ENCODE measurements at places on chromosomes 13 and 19.
A peak's percentile ranks its signal among the peaks of the same experiment; 100 is the strongest.

- no peak for DNase-seq
These were observed 2.3 kb downstream of the CEBPG start for GRCh38 chr19:33375837-33376159.

DNA sequence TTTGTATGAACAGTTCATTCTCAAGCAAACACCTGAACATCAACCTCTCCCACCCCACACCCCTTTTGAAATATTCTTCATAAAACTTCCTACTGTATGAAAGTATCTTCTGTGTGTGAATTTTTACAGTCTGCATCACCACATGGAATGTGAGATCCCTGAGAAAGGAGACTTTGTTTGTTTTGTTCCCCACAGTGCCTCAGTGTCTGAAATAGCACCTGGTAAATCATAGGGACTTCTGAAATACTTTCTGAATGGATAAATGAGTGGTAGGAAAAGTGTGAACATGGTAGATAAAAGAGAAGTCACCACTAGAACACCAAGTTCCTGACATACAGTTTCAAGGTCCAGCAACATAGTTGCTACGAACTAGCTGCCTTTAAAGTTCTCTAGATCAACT is 1071.2 kb downstream of the EFNB2 start:
- DNase-seq, result no peak

GRCh38 chr19:8815780-8816179 is 16.3 kb downstream of the ZNF558 start:
- DNase-seq, result no peak

GRCh38 chr13:28792992-28793391 is 27.1 kb upstream of the MTUS2 start:
- no peak for DNase-seq

- no peak for DNase-seq
These were observed 41.9 kb downstream of the ZNF627 start for GRCh38 chr19:11639245-11639601.

GRCh38 chr19:44344255-44344654 is 12.2 kb downstream of the ZNF112 start:
- DNase-seq, result no peak

DNA sequence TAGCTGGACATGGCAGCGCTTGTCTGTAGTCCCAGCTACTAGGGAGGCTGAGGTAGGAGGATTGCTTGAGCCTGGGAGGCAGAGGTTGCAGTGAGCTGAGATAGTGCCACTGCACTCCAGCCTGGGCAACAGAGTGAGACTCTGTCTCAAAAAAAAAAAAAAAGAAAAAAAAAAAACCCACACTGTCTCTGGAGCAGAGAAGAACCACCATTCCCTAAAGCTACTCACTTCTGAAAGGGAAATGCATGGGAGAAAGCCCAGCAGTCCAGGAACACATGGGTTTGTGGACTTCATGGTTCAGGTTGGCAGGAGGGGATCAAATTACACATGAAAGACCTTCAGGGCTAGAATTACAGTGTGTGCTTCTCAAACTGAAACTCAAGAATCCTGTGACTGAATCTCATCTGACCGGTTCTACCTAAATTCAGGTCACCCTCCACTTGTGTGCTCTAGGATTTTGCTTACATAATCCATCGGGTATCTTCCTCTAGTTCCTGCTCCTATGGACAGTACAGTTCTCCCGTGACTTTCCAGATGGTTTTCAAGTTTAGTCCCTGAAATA is 30.2 kb upstream of the CPB2 start:
- DNase-seq, result no peak

DNA sequence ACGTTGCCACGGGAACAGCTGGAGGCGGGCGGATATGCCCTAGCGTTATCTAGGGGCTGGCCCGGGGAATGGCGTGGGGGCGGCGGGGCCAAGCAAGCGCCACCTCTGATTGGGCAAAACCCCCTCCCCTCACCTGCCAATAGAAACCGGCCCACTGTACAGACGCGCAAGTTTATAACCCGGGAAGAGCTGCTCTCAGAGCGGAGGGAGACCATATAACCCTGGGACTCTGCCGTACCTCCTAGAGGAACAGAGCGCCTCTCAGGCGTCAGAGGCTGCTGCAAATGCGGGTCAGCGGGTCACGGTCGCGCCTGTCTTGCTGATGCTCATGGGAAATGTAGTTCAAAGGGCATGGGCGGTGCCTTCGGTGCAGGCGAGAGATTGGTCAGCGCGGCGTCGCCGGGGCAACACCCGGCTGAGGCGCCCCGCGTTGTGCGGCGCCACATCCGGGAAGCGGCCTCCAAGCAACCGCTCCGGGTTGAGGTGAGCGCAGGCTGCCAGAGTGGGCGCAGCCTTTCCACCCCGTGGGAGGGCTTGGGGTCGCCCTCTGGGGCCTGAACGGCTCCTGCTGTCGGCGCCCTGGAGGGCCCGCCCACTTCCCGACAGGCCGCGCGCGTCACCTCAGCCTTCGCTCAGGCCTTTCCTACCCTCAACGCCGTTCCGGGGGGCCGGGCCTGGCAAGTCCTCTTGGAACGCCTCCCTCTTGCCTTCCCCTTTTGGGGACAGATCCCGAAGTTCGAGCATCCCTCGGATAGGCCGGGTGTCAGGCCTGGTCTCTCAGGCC is at the start of gene ZNF446:
ZNF446 (plus strand) TSS at position 639 of the 784 bp plus-strand sequence. CDS start 867 bp downstream, outside the sequence.
- DNase-seq, result peak; percentile 96

DNA sequence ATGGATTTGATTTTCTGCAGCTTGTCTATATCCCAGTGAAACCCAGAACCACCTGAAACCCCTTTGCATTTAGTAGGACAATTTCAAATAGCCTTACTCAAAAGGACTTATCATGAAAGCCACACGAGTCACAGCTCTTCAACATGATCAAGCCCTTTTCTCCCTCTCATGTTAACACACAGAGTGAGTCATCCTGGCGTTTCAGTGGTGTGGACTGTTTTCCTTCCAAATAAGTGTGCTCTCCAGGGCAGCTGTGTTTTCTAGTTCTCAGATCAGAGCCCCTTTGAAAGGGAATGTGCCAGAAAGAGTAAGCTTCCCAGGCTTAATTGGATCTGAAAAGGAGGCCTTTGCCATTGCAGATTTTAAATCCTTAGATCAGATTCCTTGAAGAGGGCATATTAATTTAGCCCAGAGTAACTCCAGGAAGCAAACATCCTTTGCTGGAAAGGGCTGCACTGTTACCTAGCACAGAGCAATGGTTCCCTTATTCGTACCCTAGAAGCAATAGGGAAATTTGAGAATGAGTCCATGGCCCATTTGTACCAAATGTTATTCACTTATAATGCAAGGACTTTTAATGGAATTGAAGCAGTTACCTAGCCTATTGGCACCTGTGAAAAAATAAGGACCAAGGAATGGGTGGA is 51.3 kb downstream of the ERICH6B start:
- no peak for DNase-seq

DNA sequence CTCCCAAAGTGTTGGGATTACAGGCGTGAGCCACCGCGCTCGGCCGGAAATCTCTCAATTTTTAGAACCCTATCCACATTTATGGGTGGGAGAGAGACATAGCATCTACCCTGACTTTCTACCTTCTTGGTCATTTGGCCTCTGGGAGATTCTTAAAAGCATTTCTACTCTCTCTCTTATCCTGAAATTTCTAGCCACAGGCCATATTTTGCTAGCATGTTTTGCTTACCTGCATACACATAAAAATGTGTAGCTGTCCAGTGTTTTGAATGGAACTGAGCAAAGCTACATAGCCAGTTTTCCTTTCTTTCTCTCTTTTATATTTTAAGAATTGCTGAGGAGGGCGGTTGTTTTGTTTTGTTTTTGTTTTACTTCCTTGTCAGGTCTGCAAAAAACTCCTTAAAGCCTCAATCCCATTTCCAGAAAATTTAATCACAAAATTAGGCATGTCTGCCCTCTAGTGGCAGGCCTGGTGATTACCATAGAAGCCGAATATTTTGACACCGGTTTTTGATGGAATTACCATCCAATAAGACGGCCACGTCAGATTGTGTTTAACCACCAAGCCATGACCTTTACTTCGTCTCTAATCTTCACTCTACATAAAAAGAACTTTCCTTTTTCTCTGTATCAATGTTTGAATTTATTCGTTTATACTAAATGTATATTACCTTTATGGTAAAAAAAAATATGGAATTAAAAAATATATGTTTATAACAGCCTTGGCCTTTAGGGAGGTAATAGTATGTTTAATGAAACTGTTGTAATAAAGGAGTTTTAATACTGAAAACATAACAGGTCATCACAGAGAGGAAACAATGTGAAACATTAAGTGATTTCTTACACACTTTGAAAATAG is 34.4 kb upstream of the OXGR1 start:
- DNase-seq, result no peak

DNA sequence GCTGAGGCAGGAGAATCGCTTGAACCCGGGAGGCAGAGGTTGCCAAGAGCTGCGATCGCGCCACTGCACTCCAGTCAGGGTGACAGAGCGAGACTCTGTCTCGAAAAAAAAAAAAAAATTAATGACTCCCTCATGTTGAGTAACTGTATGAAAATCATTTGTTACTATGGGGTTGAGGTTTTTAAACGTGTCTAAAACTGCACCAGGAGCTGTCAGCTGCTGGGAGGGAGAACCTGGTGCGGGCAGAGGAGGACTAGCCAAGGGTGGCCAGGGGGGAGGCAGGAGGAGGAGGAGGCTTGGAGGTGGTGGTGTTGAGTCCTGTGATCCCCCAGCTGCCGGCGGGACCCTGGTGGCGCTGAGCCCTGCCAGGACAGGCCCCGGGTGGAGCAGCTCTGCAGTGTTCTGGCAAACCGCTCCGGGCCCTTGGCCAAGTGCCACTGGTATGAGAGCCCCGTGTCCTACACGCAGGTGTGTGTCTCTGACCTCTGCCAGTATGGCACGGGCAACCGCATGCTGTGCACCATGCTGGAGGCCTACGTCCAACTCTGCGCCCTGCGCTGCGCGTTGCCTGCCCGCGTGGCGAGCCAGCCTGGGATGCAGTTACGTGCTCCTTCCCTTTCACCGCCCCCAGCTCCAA is 17.1 kb upstream of the FXYD3 start:
- no peak for DNase-seq

DNA sequence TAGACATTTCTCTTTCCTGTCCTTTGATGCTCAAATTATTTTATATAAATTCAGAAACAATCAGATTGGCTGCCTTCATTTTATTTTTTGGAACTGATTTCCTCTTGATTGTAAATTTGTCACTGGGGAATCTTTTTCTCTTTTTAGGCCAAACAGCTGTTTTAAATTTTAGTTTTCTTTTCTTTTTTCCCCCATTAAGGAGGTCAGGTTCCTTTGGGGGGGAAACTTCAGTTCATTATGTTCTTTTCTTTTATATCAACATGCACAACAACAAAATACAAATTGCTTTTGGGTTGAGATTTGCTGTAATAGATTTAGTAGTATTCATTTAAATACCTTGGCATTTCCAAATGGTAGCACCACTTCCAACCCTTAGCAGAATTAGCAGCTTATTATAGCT is 264.8 kb upstream of the SPRY2 start:
- no peak for DNase-seq

- no peak for DNase-seq
These were observed 854.3 kb downstream of the UQCRFS1 start for GRCh38 chr19:28358633-28359032.

DNA sequence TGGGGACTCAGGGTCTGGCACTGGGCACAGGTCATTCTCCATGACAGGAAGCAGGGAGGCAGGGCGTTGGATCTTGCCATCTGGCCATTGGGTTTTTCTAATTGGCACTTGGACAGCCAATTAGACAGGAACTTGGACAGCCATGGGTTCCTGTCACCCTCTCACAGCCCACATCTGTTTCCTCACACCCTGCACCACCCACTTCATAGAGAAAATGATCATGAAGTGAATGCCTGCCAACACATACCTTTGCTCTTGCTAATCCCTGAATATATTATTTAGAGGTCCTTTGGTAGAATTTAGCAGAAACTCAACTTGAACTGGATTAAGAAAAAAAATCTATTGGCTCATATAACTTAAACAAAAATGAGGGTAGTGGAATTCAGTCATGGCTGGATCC is 4.9 kb upstream of the OLFM2 start:
- no peak for DNase-seq

GRCh38 chr19:13574933-13575332 is 68.7 kb upstream of the CACNA1A start:
- DNase-seq, result no peak

- no peak for DNase-seq
These were observed 296.8 kb upstream of the SGCG start for GRCh38 chr13:22883956-22884355.

DNA sequence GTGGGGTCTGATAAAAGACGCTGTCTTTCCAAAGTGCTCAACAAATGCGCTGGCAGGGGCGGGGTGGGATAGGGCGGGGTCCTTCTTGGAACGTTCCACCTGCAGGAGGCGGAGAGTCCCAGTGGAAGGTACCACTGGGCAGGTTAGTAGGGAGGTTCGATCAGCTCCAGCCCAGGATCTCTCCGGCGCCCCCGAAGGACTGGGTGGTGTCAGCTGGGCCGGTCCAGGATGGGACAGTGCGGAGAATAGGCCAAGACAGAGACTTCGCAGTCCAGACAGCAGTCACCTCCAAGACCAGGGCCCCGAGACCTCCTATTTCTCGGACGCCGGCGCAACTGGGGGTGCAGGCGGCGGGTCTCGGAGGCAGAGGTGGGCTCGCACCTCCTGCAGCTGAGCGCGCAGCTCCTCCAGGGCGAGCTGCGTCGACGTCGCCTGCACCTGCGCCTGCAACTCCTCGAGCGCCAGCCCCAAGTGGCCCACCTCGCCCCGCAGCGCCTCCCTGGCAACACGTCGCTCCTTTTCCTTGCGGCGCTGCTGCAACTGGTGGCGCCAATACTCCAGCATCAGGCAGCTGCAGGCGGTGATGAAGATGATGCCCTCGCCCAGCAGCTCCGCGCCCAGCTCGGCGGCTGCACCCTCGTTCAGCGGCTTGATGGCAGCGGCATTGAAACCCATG is 21.6 kb downstream of the VASP start:
- DNase-seq, result no peak

DNA sequence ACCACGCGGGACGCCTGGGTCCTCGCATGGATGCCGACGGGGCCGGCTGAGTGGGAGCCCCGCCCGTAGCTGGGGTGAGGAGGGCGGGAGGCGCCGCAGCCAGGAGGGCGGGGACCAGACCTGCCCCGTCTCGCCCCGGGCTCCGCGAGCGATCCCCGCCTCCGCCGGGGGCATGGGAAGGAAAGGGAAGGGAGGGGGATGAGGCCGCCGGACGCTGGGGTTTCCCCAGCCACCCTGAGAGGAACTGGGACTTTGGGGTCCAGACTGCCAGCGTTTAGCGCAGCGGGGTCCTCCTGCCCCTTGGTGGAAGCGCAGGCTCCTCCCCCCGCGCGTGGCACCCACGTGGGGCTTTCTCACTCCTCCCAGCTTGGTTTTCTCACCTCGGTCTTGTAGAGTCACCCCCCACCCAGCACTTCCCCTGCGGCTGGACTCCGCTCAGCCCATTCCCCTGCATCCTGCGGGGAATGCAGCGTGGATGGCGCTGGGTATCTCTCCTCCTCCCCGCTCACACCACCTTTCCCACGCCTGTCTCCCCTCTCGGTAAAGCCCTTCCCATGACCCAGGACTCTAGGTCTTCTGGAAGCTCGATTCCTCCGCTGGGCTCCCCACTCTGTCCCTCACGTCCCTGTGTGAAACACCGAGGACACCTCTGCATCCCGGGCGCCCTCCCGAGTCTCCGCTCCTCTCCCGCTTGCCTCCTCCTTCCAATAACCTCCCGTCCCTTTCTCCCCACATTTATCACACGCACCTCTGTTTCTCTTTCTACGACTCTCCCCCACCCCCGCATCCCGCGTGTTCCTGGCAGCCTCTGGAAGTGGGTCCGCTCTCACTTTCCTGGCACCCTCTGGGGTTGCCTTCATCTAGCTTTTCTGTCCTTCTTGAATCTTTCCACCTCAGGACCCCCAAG is 2.1 kb downstream of the TGFB1 start:
- peak; percentile 90 for DNase-seq
